Stimulated activated CD8-positive, alpha-beta memory T cell treated with anti-CD3 and anti-CD28 coated beads, Interleukin-4, amount 100 ng/mL, for 4 hours (primary cell): ENCODE measurements at places on chromosomes 12 and 14.

- no peak for DNase-seq
Measured at GRCh38 chr14:99246536-99247097, 25.4 kb downstream of the BCL11B start.

DNA sequence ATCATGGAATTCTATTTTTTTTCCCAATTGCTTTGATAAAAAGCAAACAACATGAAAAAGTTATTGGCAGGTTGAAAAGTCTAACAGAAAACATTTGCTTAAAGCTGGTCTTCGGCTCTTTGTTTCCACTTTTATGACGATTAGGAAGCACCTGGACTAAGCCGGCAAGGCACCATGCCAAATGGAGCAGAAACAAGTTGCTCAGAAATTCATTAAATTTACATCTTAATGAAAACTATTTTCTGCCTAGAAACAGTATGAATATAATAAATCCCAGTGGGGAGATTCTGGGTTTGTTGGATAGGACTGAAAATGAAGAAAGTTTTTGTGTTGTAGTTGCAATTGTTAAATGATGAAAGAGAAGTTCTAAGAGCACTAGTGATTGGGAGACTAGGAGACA lies 51.4 kb upstream of the OR9K2 start:
- no peak for DNase-seq

DNA sequence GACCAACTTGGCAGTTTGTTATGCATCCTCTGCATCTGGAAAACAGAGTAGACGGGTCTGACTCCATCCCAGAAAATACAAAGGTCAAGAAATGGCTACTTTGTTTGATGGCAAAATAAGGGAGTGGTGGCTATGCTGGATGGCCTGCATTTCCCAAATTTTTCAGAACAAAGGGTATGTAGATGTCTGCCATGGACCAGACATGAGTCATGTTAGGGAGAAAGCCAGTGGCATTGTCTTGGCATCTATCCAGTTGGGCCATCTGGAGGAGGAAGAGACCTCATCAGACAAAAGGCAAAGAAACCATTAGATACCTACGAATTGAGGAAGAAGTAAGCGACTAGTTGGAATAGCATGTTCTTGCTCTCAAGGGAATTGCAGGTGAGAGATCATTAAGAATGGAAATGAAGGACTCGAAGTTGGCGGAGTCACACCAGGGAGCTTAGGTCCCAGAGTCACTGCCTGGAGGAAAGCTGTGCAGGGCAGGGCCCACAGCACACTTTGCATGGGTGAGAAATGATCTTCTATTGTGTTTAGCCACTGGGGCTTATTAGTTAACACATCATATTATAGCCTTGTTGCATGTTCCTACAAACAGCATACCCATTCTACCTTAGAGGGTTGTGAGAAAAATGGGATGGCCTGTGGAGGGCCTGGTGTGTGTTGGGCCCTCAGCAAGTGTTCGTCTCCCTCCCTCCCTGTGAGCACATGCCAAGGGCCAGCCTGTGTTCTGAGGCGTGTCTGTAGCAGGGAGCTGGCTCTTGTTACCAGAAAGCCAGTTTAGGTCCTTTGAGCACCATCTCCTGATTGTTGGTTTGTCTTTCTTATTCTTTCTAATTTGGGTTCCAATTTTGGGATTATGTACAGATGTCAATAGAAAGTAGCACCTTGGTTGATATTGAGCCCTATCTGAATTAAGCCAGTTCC lies 119.4 kb downstream of the KTN1 start:
- no peak for DNase-seq

GRCh38 chr12:12645485-12645884 lies 33.8 kb downstream of the CREBL2 start:
- no peak for DNase-seq
